H1 (cell line): ENCODE measurements at places on chromosomes 1 and 21.

DNA sequence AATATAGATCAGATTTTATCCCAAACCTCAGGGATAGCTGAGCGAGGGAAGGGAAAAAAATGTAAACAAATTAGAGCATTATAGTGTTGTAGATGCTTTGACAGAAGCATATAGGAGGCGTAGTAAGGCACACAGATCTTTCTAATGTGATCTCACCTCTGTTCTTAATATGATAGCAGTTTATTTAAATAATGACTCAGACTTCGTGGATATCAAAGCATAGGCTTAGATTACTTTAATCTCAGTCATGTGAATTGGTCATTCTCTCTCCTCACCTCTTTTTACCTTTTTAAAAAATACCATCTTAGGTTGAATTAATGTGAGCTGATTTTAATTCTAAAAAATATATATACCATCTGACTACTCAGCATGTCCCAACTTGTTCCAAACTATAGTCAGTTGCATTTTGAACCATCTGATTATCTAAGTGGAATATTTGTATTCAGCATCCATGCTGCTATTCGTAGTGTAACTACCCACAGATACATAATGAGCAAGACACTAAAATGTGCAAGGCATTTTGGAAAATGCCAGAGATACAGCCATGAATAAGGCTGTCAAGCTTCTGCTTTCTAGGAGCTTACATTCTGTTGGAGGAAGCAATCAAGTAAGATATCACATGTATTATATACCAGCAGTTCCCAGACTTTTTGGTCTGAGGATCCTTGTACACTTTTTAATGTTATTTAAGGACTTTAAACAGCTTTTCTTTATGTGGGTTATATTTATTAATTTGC is 76.7 kb downstream of the OSBPL9 start:
- no peak overlapping the region for H3K4me3 ChIP-seq
- H3K27ac ChIP-seq: no peak overlapping the region
- H3K36me3 ChIP-seq: no peaks in the 10 kb centered on the region
- DNase-seq: no peak

GRCh38 chr21:43287111-43287760 is 118.4 kb downstream of the CRYAA start:
- no peak overlapping the region for H3K27ac ChIP-seq
- no peak overlapping the region for H3K4me3 ChIP-seq
- DNase-seq: no peak
- no peaks in the 10 kb centered on the region for H3K4me1 ChIP-seq
- H3K27me3 ChIP-seq: no peaks in the 10 kb centered on the region

DNA sequence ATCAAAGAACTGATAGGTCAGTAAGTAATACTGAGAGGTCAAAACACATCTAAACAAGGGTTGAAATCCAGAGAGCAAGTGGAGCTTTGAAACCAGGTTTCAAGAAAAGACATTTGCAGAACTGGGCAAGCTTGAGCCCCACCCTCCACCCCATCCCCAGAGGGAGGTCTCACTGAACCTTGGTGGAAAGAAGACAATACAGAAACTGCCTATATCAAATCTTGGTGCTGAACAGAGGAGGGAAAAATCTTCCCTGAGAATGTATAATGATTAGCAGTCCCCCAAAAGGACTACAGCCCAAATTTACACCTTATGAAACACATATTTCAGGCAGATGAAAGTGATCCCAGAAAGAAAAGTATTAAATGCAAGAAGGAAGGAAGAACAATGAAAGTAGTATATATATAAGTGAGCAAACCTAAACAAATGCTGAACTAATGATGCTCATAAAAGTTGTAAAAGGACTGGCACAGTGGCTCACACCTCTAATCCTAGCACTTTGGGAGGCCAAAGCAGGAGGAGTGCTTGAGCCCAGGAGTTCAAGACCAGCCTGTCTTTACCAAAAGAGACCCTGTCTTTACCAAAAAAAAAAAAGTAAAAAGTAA is 12.4 kb downstream of the ZBTB17 start:
- no peaks in the 10 kb centered on the region; the same call in 1 of the 2 replicates for H3K27me3 ChIP-seq
- no peaks in the 10 kb centered on the region for H3K36me3 ChIP-seq
- DNase-seq: no peak

DNA sequence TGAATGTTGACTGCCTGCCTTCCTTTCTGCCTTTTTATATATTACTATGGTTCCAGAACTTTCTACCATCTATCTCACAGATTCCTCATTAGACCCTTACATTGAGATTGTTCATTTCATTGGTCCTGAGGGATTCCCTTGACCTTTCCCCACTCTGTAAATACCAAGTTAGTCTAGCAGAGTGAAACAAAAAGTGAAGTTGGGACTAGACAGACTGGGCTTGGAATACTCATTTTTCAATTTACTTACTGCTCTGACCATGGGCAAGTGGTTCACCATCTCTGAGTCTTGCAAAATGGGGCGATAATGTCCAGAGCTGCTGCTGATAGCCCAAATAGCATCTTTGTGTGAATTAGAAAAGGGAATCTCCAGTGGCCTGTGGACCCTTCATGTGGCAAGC is 38.8 kb downstream of the XCL2 start:
- no peaks in the 10 kb centered on the region for H3K27me3 ChIP-seq
- no peaks in the 10 kb centered on the region for H3K4me1 ChIP-seq
- no peak for DNase-seq
- no peak overlapping the region for H3K4me3 ChIP-seq

DNA sequence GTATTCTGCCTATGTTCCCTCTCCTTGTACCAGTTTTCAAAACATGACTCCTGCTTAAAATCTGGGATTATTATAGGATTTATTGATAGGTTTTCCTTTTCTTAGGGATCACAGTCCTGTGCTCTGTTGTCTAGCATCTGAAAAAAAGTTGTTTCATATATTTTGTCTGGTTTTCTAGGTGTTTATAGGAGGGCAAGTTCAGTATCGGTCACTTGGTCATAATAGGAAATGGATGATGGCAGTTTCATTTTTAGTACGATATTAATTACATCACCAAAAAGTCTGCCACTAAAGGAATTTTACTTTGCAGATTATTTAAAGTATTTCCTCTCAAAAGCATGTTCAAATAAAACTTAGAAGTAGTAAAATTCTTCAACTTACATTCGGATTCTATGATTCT is 94.4 kb downstream of the RASAL2 start:
- H3K36me3 ChIP-seq: no peaks in the 10 kb centered on the region
- no peaks in the 10 kb centered on the region for H3K4me1 ChIP-seq
- no peaks in the 10 kb centered on the region for H3K27me3 ChIP-seq
- no peak overlapping the region for H3K27ac ChIP-seq
- DNase-seq: no peak

DNA sequence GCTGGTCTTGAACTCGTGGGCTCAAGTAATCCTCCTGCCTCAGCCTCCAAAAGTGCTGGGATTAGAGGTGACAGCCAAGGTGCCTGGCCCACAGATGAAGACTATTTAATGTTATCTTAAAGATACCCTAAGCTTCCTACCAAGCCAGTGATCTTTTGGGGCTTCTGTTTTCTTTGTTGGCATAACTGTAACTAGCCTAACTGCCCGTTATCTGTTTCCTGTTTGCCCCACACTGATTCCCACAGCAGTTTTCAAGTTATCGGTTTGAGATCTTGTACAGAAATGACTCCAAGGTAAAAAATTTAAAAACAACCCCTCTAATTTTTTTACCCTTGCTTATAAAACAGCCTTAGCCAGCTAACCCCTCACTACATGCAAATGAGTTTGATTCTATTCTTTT is 12.4 kb downstream of the SELL start:
- H3K27me3 ChIP-seq: no peaks in the 10 kb centered on the region; the same call in 1 of the 2 replicates
- no peak for DNase-seq
- H3K4me1 ChIP-seq: no peaks in the 10 kb centered on the region
- H3K4me3 ChIP-seq: no peak overlapping the region
- H3K27ac ChIP-seq: no peak overlapping the region

DNA sequence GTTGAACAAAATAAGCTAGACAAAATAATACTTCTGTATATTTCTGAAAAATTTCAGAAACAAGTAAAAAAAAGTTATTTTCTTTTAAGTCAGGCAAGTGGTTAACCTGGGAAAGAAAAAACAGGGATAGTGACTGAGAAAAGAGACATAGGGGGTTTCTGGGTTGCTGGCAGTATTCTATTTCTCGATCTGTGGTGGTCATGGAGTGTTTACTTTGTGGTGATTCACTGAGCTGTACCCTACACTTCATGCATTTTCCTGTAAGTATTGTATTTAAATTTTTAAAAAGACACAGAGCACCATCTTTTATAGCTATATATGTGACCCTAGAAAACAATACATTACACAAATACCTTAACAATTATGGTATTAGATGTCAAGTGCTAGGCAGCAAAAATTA is 58.2 kb downstream of the ZNF644 start:
- H3K27ac ChIP-seq: no peak overlapping the region
- DNase-seq: no peak
- no peaks in the 10 kb centered on the region for H3K4me1 ChIP-seq
- no peak overlapping the region for H3K4me3 ChIP-seq
- H3K36me3 ChIP-seq: no peaks in the 10 kb centered on the region; the same call in 1 of the 2 replicates

DNA sequence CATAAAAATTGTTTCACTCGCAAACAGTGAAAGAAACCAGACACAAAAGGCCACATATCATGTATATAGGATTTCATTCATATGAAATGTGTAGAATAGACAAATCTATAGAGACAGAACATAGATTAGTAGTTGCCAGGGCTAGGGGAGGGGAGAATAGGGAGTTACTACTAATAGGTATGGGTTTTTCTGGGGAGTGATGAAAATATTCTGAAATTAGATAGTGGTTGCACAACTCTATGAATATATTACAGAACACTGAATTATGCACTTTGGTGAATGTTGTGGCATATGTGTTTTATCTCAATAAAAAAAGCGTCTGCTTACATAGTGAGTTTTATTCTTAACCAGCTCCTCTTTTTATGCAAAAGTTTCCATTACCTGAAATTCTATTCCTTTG is 21.6 kb downstream of the SYT14 start:
- DNase-seq: no peak
- no peak overlapping the region for H3K4me3 ChIP-seq
- no peaks in the 10 kb centered on the region for H3K4me1 ChIP-seq
- H3K27me3 ChIP-seq: no peaks in the 10 kb centered on the region
- no peaks in the 10 kb centered on the region; the same call in 1 of the 2 replicates for H3K36me3 ChIP-seq
- no peak overlapping the region for H3K27ac ChIP-seq

GRCh38 chr1:204304067-204304466 is 55.7 kb downstream of the PLEKHA6 start:
- H3K4me3 ChIP-seq: no peak overlapping the region
- H3K27ac ChIP-seq: no peak overlapping the region; the same call in 1 of the 2 replicates
- H3K27me3 ChIP-seq: no peaks in the 10 kb centered on the region
